ENCODE measurements at places on chromosomes 6 and 20.

- no peak for DNase-seq
Observed at GRCh38 chr20:62525014-62525413, 49.2 kb upstream of the GATA5 start.

- no peak for DNase-seq
Observed at GRCh38 chr20:1897541-1897940, 2.3 kb downstream of the SIRPA start.

- DNase-seq = no peak
Observed at GRCh38 chr20:10466325-10466724, 31.2 kb downstream of the SLX4IP start.

DNA sequence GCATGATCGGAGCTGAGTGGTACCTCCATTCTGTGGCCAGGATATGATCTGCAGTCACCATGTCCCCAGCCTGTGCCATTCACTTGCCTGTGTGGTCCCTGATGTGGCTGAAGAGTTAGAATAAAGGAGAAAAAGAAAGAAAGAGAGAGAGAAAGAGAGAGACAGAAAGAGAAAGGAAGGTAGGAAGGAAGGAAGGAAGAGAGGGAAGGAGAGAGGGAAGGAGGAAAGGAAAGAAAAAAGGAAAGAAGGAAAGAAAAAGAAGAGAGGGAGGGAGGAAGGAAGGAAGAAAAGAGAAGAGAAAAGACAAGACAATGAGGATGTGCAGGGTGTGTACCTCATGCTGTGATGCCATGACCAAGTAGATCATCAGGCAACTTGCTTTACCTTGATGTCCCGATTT, 22.1 kb downstream of the ARMC2 start:
- no peak for DNase-seq

Measured in stimulated activated CD8-positive, alpha-beta memory T cell treated with anti-CD3 and anti-CD28 coated beads, Interleukin-4, amount 100 ng/mL, for 4 hours (primary cell).